Activated gamma-delta T cell treated with Interleukin-2 at 50 U/mL for 16 hours (primary cell): ENCODE measurements at places on chromosomes 11 and 22.

GRCh38 chr11:106288822-106289387 is 211.4 kb downstream of the AASDHPPT start:
- no peak for DNase-seq

DNA sequence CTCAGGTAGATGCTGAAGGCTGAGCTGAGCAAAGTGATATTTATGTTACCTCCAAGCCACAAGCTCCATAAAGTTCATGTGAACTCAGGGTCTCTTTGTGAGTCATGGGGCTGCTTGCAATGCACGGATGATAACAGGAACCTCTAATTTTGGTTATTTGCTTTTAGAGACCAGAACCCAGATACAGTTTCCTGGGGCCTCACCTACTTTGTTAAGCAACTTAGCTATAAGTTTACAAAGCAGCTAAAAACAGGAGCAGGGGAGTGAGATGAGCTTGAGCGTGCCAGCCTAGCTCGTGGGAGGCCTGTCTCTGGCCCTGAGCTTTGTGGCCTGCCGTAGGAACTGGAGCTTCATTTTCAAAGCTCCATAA is 29.2 kb downstream of the SREBF2 start:
- peak; percentile 40 for DNase-seq

DNA sequence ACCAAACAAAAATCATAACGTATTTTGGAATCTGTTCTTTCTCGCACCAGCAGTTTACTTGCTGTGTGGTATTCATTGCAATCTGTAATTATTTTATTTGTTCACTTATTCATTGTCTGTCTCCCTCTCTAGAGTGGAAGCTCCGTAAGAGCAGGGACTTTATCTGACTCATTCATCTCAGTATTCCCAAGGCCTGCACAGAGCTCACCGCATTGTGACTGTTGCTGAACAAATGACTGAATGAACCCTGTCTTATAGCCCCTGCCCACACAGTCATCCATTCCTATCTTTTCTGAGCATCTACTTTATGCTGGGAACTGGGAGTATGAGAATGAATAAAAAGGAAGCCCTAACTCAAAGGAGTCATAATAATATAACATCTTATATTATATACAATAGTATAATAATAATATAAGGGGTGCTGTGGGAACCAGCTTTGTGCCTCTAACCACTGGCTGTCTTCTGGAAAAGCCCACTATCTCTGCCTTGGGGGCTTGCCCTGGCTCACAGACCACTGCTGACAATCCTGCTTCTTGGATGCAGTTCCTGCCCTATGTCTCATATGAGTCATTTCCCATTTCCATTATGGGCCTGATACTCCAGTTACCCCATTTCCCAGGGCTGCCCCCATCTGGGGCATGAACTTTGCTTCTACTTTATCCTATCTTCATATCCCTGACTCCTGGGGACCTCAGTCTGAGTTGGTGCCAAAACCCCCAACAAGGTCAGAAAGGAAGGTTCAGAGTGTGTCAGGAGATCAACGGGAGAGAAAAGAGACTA is 11.0 kb downstream of the XRRA1 start:
- DNase-seq: no peak

DNA sequence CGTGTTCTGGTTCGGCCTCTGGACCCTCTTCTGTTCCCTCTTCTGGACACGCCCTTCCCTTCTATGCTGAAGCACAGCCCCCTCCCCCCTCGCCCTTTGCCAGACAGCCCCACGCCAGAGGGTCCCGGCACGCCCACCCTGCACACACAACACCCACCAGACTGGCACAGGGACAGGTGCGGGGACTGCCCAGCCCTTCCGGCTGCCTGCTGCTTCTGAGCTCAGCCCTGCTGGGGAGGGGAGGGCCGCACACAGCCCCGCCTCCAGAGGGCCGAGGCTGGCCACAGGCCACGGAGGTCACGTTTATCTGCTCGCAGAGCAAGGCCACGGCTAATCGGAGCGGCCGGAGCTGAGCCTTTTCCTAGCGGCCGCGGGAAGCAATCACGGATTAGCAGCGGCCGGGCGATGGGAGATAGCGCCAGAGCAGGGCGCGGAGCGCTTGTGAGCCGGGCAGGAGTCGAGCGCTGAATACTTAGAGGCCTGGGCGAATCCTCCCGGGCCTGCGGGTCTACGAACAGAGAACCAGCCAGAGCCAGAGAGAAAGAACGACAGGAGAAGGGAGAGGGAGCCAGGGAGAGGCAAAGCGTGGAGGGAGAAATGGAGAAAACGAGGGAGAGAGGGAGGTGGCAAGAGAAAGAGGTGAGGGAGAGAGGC is 21.5 kb downstream of the OTUB1 start:
- DNase-seq: no peak

- DNase-seq: no peak
These were observed 66.1 kb downstream of the SCN3B start for GRCh38 chr11:123588117-123588863.

DNA sequence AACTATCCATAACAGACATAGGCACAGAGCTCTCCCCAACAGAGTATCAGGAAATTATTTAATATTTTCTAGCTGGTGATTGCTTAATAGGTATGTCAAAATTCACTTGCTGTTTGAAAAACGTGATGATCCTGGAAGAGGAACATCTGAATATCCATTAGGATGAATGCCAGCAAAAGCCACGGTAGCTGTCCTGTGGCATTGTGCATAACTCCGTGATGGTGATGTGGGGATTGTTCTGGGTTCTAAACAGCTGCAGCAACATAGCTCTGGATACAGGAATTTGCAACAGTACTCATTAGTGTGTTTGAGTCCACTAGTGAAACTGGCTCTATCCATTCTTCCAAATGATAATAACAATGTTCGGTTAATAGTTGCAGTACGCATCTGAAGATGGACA is 78.8 kb downstream of the C11orf65 start:
- no peak for DNase-seq

GRCh38 chr11:12381875-12382274 is 4.5 kb downstream of the PARVA start:
- DNase-seq: no peak

- no peak for DNase-seq
These were observed 34.2 kb upstream of the CTTN start for GRCh38 chr11:70364178-70364577.

- DNase-seq: no peak
These were observed 6.1 kb downstream of the APLNR start for GRCh38 chr11:57230791-57231538.

DNA sequence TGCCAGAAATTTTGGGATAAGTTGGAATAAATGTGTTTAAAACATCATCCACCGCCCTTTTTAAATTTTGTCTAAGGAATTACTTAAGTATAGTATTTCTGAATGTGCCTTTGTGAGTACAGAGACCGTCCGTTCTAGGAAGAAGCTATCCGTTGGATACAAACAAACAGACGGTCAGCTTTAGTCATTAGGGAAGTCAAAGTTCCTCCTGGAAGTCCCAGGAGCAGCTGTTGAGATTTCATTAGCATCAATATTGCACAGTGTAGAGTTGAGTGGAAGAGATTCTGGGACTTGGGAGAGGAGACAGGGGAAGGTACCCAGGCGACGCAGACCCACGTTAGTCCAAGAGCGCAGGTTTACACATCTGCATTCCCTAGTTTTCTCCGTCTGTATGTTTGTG is 15.7 kb upstream of the ADSL start:
- no peak for DNase-seq

GRCh38 chr11:77660947-77661346 is 23.4 kb upstream of the CLNS1A start:
- DNase-seq: no peak

DNA sequence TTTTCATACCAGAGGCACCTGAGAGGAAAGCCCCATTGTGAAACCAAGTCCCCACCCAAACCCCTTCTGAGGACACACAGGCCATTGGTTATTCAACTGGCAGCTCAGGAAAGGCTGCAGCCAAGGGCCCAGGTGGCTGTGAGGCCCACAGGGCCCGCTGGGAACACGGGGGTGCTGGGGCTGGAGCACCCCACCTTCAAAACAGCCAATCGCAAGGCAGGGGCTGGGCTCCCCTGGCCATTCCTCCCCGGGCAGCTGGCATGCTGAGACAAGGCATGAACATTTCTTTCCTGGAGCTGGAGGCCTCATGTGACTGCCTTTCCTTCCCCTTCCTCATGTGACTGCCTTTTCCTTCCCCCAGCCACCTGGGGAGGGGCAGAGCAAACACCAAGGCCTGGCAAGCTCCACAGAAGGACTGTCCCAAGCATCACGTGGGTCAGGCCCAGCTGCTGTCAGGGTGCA is 76.9 kb downstream of the PIWIL3 start:
- DNase-seq: no peak

DNA sequence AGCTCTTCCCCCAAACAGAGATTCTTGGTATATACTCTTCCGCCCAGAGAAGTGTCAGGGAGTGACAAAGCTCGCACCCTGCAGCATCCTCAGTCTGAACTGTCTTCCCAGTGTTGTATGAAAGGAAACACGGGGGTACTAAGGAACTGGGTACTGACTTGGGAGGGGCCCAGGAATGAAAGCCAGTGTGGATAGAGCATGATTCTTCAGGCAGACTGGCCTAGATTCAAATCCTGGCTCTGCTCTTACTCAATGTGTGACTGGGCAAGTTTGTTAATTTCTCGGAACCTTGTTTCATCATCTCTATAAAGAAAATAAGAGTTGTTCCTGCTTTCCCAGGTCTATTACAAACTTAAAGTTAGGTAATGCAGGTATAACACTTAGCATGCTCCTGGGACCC is 266.0 kb upstream of the NARS2 start:
- DNase-seq: no peak

DNA sequence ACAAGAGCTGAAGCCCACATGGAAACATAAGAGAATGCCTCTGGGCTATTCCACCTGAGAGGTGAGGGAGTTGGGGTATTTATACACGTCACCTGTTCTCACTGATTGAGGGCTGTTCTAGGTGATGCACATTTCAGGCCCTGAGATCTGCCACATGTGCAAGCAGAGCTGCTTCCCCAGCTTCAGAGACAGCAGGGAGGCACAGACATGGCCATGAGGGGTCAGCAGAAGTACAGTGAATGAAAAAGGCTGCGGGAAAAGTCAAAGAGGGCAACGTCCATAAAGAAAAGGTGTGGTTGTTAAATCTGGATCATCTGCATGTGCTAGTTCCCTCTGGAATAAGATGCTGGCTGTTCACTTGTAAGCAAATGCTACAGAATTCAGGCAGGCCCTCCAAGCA is 75.4 kb downstream of the GAB4 start:
- DNase-seq: no peak

DNA sequence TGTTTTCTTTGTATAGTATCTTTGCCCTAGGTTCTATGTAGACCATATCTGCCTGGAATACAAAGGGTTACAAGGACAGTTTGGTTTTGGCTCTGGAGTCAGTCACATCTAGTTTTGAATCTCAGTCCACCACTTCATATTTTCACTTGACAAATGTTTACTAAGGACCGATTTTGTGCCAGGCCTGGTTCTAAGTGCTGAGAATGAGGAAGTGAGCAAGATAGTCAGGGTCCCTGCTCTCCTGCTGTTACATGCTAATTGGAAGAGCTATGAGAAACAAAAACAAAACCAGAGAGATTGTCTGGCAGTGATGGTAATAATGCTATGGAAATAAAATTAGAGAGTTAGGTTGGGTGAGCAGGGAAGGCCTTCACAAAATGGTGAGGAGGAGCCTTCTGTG is 66.1 kb upstream of the ARHGAP20 start:
- DNase-seq: no peak

DNA sequence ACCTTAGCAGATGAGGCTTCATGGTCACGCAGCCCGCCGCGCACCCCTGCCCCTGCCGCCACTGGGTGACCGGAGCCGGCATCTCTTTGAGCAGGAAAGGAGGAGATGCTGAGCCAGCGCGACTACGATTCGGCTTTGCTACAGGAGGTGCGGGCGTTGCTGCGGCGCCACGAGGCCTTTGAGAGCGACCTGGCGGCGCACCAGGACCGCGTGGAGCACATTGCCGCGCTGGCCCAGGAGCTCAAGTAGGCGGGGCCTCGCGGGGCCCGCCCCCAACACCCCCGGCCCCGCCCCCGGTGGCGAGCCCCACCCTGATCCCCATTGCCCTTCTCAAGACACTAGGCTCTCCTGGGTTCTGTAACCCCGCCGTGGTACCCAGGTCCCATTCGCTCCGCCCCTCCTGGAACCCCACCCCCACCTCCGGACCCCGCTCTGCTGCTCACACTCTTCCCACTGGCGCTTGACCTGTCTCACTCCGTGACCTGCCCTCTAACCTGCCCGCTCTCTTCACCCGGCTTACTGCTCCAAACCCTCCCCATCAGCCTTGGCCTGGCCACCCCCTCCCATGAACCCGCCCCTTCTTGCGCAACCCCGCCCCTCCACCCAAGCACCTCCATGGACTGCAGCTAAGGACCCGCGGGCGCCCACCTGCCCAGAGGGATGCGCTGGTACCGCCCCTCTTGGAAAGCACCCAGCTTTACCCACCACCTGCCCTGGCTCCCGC is 9.1 kb downstream of the CTSF start:
- no peak for DNase-seq

DNA sequence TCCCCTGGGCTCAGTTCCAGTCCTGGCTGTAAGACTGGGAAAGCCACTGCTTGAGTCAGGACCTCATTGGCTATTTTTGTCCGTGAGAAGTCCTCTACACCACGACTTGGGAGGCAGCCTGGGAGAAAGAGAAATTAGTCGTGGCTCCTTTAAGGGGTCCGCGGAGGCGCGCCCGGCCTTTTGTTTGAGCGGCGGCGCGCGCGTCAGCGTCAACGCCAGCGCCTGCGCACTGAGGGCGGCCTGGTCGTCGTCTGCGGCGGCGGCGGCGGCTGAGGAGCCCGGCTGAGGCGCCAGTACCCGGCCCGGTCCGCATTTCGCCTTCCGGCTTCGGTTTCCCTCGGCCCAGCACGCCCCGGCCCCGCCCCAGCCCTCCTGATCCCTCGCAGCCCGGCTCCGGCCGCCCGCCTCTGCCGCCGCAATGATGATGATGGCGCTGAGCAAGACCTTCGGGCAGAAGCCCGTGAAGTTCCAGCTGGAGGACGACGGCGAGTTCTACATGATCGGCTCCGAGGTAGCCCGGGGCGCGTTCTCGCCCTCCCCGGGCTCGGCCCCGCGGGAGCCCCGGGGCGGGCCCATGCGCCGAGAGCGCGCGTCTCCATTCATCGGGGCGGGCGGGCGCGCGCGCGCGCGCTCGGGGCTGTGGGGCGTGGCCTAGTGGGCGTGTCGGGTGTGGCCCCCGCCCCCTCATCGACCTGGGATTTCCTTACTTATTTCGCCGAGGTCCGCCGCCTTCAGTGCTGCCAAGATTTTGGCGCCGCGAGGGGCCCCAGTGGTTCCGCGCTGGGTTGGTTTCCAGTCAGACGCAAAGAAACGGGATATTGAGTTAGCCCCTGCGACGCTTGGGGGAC is at the start of gene SMARCB1:
Gene SMARCB1 (plus strand): TSS at position 215 of the 848 bp plus-strand sequence. CDS start 204 bp downstream, at position 419.
- DNase-seq: peak; percentile 84

GRCh38 chr22:39907047-39907446 is 6.2 kb downstream of the GRAP2 start:
- DNase-seq: no peak

DNA sequence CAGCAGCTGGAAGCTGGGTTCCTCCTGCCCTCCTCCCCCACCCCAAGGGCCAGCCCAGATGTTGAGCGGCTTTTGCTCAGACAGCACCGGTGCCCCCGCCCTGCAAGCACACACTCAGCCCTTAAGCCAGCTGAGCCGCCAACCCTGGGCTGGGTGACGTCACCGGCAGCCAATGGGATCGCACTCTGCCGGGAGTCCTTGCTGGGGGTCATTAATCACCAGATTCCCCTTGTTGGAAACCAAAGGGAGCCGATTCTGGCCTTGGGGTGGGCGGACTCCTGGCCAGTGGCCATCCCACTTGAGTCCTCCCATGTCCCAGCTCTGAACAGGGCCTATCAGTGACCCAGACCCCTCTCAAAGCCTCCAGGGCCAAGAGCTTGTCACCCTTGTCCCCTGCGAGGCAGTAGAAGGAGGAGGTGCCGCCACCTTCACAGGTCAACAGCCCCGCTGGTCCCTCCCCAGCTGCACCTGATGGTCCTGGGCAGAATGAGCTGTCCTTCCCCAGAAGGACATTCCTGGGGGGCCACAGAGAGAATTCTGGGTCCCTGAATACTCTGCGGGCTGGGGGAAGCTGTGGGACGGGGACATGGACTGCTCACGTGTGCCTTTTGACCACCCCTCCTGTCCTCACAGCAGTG is 7.4 kb downstream of the DUSP8 start:
- no peak for DNase-seq
